ENCODE measurements at places on chromosomes 13 and 19.

- DNase-seq, result no peak
These were observed 298.8 kb downstream of the LMO7 start for GRCh38 chr13:75934889-75935288.

DNA sequence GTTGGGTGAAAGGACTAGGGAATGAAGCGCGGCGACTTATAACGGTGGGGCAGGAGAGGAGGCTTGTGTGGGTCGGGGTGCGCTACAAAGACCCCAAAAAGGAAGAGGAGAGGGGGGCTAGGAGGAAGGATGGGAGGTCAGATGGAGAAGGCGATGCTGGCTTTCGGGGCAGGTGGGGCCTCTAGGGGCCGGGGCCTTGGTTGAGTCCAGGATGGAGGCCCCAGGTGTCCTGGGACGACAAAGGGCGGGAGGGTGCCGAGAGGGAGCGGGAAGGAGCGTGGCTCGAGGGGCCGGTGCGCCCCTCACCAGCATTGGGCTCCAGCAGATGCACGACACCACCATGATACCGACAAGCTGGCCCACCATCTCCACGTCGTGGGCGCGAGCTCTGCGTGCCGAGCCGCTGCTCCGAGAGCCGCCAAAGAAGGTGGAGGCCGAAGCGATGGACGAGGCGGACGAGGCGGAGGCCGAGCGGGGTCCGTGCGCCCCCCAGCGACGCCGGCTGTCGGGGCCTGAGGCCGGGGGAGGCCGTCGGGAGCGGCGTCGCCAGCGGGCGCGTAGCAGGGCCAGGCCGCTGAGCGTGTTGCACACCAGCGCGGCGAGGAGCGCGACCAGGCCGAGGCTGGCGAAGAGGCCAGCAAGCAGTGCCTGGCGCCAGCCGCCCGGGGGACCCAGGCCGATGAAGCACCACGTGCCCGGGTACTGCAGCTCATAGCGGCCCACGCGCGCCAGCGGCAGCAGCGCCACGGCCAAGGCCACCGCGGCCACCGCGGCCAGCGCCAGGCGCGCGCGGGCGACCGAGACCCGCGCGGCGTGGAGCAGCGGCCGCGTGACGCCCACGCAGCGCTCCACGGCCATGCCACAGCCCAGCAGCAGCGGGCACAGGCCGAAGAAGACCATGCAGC lies 1.8 kb downstream of the PTGER1 start:
- DNase-seq, result no peak

- peak; percentile 10 for DNase-seq
These were observed 20.3 kb upstream of the CACNA1A start for GRCh38 chr19:13526552-13526951.

GRCh38 chr19:55711719-55712118 lies 26.5 kb downstream of the NLRP9 start:
- DNase-seq, result no peak

GRCh38 chr19:49567861-49568441 lies 12.4 kb downstream of the NOSIP start:
- DNase-seq, result peak; percentile 100
